ENCODE measurements at places on chromosomes 3 and 15.

- DNase-seq = no peak
These were observed 13.8 kb upstream of the ATP2B2 start for GRCh38 chr3:10519236-10519635.

GRCh38 chr3:172339892-172340291 lies 108.4 kb downstream of the GHSR start:
- no peak for DNase-seq

DNA sequence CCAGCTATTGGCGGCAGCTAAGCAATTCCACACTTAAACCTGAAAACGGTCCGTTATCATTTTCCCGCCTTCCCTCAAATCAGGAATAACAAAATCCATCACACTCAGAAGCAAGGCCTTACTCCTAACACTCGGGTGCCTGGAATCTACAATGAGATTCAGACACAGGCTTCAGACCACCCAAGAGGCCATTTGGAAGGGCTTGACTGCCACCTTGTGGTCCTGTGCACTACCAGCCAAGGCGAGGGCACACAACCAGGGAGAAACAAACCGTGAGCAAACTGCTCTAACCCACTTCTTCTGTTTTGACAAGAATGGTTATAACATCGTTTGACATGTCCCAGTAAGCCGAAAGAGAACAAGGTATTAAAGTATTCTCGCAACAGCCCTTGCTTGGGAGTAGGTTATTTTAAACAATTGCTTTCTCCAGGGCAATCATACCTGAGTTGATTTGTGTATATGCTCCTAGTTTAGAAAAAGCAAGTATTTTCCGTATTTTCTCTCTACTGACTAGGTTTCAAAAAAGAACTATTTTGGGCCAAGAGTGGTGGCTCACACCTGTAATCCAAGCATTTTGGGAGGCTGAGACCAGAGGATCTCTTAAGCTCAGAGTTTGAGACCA lies 40.1 kb upstream of the TAFA4 start:
- peak; percentile 64 for DNase-seq

DNA sequence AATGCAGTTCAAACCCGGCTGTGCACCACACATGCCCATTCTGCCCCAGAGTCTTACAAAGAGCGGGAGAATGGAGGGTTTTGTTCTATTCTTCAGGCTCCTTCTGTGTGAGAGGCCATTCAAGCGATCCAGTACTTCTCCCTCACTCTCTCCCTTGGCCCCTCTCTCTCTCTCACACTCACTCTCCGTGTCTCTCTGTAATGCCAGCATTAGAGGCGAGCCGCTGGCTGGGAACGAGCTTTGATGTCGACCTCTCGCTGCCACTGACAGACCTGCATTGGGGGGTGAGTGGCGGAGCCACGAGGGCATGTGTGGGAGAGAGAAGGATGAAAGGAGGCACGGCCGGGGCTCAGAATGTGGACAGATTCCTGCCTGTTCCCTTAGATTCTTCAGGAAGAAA lies 231.7 kb upstream of the ARRDC4 start:
- no peak for DNase-seq

GRCh38 chr15:89127054-89127702 lies 38.9 kb downstream of the ABHD2 start:
- peak; percentile 46 for DNase-seq

- peak; percentile 70 for DNase-seq
These were observed 32.4 kb upstream of the ALDH1L1 start for GRCh38 chr3:126212620-126213378.

- no peak for DNase-seq
These were observed 42.3 kb upstream of the IQSEC1 start for GRCh38 chr3:13115576-13115910.

- no peak for DNase-seq
These were observed 18.7 kb downstream of the DNASE1L3 start for GRCh38 chr3:58192069-58192468.

GRCh38 chr3:184211718-184212117 lies 17.7 kb upstream of the VWA5B2 start:
- DNase-seq = no peak

GRCh38 chr15:69206079-69206478 lies 45.6 kb downstream of the GLCE start:
- no peak for DNase-seq

DNA sequence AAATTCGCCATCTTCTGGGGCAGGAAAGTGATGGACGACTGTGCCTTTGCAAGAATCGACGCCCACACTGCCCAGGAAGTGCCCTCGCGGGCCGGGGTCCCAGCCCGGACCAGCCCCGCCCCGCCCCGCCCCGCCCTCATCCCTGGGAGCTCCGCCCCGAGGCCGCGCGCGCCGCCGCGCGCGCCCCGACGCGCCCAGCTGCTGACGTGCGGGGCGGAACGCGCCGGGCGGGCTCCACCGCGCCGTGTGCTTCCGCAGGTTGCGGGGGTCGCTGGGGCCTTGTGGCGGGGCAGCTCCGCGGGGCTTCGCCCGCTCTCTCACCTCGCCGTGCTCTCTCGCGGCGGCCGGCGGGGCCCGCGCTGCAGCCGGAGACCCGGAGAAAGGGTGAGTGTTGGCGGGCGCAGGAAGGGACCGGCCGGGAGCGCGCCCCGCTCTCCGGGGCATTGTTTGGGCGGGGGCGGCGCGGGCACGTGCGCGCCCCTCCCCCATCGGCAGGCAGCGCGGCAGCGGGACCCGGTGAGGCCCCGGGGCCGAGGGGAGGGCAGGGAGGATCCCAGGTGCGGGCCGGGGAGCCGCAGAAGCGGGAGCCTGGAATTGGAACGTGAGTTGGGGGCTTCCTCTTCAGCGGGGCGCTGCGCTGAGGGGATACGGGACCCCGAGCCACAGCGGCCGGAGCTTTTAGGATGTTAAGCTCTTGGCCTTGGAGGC lies at the start of gene YEATS2:
YEATS2 (plus strand) TSS at position 188 of the 708 bp plus-strand sequence. CDS start 17,366 bp downstream, outside the sequence.
- DNase-seq = peak; percentile 72

- DNase-seq = peak; percentile 47
These were observed 4.3 kb downstream of the PDIA5 start for GRCh38 chr3:123071146-123071545.

DNA sequence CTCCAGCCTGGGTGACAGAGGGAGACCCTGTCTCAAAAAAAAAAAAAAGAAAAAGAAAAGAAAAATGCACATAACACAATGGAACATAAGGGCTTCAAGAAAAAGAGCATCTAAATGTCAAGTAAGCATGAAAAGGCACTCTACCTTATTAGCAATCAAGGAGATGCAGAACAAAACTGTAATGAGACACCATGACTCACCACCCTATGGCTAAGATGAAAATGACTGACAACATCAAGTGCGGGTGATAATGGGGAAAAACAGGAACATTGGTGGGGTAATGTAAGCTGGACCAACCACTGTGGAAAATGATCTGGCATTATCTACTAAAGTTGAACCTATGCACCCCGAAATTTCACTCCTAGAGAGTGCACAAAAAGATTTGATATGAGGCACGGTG lies 19.6 kb upstream of the NSMCE3 start:
- no peak for DNase-seq

GRCh38 chr15:100770661-100771584 lies 108.7 kb upstream of the ALDH1A3 start:
- no peak for DNase-seq

DNA sequence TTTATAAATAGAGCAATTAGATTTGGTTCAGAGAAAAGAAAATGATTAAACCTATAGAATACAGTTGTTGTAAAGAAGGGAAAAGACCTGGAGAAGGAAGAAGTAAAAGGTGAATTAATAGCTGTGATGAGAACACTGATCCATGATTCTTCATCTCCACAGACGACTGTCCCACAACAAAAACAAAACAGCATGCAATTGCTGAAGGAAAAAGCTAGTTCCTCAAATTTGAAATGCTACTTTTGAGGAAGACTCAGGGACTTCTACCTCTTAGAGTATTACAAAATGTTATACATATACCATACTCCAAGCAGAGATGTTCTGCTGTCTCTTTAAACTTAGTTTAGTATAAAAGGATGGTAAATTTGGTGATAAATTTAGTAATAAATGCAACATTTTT lies 21.5 kb downstream of the ALCAM start:
- no peak for DNase-seq

DNA sequence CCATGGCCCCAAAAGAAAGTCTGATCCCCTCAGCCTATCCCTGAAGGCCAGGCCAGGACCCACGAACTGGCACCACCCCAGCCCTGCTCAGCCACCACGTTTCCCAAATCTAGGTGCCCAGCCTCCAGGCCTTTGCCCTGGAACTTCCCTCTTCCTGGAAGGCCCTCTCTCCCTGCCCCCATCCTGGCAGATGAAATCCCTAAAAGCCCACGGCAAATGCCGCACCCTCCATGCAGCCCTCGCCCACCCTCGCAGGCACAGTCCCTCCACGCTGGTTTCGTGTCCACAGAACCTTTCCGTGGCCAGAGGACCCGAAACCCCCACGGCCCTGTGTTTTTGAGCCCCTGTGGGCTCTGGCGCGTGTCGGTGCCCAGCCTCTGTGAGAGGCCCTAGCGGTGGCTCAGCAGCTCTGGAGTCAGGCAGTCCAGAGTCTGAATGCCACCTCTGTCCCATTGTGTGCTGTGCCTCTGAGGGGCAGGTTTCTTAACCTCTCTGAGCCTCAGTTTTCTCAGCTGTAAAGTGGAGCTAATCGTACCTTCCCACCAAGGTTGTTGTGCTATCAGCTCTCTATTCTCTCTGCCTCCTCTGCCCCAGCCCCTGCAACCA lies 138.5 kb upstream of the IQSEC1 start:
- DNase-seq = no peak

DNA sequence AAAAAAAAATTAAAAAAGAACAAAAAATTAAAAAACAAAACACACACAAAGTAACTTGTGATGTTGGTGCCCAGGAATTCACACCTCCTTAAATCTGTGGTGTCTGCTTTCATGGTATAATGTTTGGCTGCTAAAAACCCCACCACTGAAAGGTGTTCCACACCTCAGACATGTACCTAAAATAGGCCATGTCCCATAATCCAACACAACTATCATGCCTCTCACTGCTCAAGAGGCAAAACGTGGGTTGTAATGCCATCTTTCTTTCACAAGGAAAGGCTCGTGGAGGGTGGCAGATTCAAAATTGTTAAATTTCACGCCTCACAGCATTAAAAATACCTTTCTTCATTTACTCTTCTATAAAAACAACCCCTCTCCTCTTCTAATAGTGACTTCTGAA lies 29.5 kb downstream of the MKRN2 start:
- no peak for DNase-seq

- no peak for DNase-seq
These were observed 96.1 kb upstream of the RASGRP1 start for GRCh38 chr15:38660738-38661137.

GRCh38 chr3:166554023-166554422 lies 716.8 kb upstream of the BCHE start:
- DNase-seq = no peak

- no peak for DNase-seq
These were observed 4.0 kb downstream of the PLA2G4D start for GRCh38 chr15:42090370-42090769.

GRCh38 chr3:42655331-42655888 lies 1.9 kb downstream of the ZBTB47 start:
- DNase-seq = no peak

- no peak for DNase-seq
These were observed 19.6 kb downstream of the CYP11A1 start for GRCh38 chr15:74347757-74348250.

DNA sequence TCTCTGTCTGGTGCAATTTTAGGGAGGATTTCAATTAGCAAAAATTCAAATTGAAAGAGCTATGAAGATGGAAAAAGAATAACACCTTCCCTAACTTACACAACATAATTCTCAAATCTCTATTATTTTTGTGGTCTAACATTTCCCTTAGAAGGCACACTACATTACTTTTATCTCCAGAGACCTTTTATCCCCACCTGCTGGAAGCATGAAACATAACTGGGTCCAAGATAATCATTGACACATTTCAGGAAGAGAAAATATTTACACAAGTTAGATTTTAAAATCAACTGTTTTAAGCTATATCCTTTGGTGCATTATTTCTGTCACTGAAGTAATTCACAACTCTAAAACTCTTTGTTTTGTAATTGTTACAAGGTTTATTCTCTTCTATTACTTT lies 779.5 kb downstream of the ROBO1 start:
- peak; percentile 50 for DNase-seq

DNA sequence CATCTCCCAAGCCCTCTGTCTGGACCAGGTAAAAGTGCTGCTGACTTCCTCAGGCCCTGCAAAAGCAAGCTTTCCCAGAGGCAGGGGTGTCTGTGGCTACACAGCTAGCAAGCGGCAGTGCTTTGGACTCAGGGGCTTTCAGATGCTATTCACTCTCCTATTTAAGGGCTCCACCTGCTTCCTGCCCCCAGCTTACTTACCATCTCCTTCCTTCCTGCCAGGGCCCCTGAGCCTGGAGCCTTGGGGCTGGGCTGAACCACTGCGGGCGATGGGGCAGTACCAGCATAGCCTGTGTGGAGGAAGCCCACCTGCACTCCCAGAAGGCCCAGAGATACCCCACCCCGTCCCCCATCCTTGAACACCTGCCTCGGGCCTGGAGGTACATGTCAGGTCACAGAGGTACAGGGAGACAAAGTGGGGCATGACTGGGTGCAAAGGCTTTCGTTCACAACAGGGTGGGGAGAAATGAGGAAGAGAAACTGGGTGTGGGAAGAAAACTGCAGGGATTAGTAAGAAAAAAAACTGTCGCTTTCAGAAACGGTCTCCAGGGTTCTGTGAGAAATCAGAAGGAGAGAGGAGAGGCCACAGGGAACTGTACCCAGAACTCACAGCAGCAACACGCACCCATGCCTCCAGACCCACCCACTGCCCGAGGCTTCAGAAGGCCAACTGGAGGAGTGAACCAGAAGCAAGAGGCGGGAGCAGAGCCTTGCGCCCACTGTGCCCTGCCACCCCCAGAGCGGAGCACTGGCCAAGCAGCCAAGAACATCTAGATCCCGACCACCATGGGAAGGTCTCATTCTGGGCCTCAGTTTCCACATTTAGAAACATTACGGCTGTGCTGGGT lies 49.5 kb downstream of the CCDC12 start:
- DNase-seq = no peak
